GM18507 (cell line): ENCODE measurements at places on chromosomes 7 and 10.

DNA sequence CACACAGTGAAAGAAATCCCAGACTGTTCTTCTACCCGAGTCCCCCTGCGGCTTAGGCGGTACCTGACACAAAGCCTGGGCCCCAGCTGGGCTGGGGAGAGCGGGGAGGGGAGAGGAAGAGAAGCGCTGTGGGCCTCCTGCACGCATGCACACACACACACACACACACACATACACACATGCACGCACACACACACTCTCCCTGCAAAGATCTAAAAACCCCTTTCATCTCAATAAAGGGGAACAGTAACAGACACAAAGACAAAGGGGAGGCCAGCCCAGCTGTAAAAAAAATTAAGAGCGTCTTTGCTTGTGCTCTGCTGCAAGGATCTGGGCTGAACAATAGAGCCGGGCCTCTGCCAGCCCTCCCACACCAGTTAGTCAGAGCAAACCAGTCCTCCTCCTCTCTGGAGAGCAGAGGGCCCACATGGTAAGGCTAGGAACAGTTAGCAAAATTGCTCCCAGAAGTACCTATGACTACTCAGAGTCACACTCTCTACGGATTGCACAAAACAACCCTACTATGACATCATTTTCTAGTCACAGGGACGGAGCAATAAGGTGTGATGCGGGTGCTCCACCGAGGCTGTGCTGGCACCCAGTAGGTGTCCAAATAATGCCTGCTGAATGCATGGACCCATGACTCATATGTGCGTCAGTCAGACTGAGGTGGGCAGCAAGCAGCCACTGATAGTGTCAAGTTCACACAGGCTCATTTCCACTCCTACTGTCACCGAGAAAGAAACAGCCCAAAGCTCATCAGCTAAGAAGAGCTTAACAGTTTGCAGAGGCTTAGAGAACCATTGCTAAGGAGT, 9.2 kb downstream of the ITPRIP start:
- no peak for DNase-seq

DNA sequence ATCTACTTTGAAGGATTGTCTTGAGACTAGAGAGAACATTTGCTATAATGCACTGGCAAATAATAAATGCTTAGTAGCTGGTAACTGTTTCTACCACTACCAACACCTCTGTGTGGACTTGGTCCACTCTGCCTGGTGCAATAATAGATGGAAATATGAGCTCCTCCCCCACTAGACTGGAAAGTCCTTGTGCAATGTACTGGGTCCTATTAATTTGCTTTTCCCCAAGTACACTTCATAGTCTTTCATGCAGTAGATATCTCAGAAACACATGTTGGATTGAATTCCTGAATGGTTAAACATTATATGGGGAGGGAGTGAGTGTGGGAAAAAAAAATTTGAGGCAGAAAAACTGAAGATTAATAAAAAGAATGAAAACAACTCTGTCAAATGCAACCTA, 119.3 kb downstream of the C10orf90 start:
- DNase-seq: no peak

- no peak for DNase-seq
Observed at GRCh38 chr10:112593023-112593422, 146.0 kb downstream of the VTI1A start.

- no peak for DNase-seq
Observed at GRCh38 chr10:98314532-98315284, 46.7 kb upstream of the LOXL4 start.

DNA sequence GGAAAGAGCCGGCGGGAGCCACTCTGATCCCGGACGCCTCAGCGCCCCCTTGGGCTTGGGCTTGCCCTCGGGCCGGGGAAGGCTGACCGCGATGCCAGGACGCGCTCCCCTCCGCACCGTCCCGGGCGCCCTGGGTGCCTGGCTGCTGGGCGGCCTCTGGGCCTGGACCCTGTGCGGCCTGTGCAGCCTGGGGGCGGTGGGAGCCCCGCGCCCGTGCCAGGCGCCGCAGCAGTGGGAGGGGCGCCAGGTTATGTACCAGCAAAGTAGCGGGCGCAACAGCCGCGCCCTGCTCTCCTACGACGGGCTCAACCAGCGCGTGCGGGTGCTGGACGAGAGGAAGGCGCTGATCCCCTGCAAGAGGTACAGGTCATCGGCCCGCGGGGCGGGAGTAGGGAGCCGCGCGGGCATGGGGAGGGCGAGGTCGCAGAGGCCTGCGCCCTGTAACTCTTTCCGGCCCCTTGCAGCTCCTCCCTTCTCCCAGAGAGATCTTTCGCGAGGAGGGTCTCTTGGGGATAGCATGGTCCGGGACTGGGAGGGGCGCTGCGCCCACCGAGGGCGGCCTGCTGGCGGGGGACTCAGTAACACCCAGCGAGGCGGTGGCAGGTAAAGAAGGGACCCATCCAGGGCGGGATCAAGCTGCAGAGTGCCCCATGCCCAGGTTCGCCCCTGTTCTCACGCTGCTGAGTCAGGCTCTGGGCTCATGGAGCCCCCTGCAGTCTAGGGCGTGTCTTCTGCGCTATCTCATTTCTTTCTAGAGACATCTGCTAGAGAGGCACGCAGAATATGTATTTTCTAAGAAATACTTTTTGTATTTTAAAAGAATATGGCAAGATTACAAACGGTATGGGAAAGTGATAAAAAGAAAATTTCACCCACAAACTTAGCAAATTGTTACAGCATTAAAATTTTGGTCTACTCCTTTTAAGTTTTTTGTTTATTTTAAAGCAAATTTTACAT, 687 bp downstream of the EPDR1 start:
- DNase-seq: no peak
